ENCODE measurements at places on chromosomes 2 and 18. TPM values are rescaled to one million over a fixed set of nuclear protein-coding genes. Genes with fewer than 3 reads are reported as not detected.

DNA sequence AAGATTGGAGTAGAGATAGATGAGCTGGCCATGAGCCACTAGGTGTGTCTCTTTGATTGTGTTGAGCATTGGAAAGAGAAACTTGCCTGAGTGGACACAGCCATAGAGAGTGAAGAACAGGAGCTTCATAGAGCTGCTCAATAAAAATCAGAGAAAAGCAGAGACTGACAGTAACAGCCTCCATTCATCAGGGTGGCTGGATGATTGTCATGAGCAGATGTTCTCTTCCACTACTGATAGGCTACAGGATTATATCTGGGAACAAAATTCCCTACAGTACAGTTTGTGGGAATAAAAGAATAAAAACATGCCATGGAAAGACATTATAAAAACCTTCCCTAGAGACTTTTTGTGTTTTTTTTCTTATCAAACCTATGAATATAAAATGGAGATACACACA is 404.8 kb upstream of the ACVR2A start:
- no peak for DNase-seq

GRCh38 chr2:128868686-128869551 is 550.3 kb upstream of the HS6ST1 start:
- no peak for DNase-seq

DNA sequence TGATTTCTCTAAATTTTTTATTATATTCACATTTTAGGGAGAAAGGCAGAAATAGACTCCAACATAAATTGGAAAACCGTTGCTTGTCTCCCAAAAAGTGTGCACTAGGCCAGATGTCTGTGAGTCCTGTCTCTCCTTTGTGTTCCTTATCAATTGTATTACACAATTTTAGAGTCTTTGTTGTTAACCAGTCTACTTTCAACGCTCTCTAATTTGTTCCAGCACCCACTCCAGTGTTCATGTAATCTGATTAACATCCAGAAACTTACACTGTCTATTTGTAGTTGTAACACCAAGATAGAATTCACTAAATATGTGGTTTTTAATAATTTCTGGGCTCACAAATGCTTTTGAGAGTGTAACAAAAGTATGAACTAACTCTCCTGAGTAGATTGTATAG is 195.6 kb downstream of the FSIP2 start:
- DNase-seq = no peak

- no peak for DNase-seq
Measured at GRCh38 chr18:36157441-36157840, 27.7 kb downstream of the ELP2 start.

DNA sequence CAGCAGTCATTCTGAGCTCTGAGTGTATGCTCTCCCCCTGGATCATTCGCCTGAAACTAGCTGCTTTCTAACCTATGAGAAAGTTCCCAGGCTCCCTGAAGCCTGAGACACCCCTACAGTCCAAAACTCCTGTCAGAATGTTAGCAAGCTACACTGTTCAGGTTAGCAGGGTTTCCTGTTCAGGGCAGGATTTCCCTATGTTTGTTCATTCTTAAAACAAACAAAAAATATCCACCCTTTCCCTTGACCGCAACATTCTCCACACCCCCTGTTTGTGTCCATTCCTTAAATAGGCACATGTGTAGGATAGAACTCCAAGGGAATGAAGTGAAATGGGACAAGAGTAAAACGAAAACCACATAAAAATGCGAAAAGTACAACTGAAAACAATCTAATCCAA is 83.1 kb downstream of the KLF7 start:
- DNase-seq = no peak

DNA sequence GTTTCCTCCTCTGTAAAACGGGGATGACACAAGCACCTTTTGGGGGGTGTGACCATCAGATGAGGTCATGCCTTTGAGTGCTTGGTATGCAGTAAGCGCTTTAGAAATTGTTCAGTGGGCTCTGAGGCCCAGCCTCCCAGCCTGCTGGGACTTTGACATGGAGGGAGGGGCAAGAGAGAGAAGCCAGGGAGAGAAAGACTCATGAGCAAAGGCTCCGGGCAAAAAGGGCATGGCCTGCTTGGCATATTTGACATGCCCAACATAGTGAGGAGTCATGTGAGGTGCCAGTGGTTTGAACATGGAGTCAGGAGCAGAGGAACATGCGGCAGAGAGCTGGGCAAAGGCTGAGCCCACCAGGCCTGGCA is 14.0 kb downstream of the TNS1 start:
- DNase-seq = no peak

GRCh38 chr2:120758181-120759144 is 22.8 kb downstream of the GLI2 start:
- DNase-seq = no peak

DNA sequence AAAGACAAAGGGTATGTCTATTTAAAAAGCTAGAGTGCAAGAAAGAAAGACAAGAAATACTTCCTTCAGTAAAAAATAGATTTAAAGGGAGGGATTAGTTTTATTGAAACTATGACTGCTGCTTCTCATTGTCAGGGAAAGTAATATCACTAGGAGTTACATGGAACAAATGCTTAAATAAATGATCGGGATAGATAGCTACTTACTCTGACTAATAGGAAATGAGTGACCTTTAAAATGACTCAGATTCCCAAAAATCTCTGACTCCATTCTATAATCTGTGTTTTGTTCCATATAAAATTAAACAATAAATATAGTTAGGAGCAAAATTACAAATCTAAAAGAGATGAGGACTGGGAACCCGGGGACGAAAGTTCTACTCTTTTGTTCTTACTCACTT is 669.3 kb downstream of the NR4A2 start:
- no peak for DNase-seq

GRCh38 chr2:117785740-117786139 is 28.8 kb upstream of the DDX18 start:
- DNase-seq = peak; percentile 38

DNA sequence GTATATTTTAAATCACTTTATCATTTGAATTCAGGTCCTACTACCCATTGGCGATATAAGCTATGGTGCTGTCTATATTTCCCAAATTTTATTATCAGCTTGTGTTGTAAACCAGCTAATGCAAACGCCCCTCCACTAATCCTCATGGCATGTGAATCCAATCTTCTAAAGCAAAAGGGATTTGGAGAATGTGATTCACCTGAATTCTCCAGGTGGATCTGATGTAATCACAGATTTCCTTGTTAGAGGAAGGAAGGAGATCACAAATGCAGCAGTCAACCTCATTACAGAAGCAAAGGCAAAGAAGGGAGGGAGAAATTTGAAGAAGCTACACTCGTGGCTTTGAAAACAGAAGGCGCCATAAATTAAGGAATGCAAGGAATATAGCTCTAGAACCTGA is 431.1 kb upstream of the CDH19 start:
- no peak for DNase-seq

The HMSD gene
- 2.2 TPM for polyA plus RNA-seq

The ATG9A gene
- polyA plus RNA-seq = 48.2 TPM

The FOXD4L1 gene
- 0.19 TPM for polyA plus RNA-seq

The ITPRIPL1 gene
- polyA plus RNA-seq = 3.8 TPM
